ENCODE measurements at places on chromosomes 13 and 19. TPM values are rescaled to one million over a fixed set of nuclear protein-coding genes. Genes with fewer than 3 reads are reported as not detected.

Gene CERS1
- total RNA-seq: not detected

Gene FLT3
- total RNA-seq: 1.8 TPM

Gene TNFSF9
- 5.6 TPM for total RNA-seq

Gene PSG11
- total RNA-seq: not detected

Gene CD22
- 7.0 TPM for total RNA-seq
